ENCODE measurements at places on chromosomes 2 and 18.

DNA sequence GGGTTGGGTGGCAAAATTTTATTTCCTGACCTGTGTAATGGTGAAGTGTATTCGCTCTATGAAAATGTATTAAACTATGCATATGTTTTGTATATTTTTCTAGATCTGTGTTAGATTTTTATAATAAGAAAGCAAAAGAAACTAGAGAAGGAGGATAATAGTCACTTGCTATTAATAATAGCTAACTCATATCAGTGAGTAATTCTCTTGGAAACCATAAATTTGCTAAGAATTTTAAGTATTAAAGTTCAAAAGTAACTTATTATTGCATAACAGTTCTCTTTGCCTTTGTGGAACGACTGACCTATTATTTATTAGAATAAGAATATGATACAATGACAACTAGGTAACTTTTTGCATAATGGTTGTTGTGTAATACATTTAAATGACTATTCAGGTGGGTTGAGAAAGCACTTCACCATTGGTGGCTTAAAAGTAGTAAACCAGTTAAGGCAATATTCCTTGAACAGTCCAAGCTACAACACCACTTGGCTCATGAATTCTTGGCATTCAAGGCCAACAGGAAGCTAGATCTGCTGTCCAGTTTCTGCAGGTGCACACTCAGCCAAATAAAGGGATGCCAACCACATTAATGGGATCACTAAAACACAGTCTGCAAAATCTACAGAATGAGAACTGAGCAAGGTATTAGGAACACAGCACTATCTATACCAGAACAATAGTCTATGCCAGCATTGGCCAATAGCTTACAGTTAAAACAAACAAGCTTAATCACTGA, 921.3 kb downstream of the CPS1 start:
- no peak for DNase-seq

DNA sequence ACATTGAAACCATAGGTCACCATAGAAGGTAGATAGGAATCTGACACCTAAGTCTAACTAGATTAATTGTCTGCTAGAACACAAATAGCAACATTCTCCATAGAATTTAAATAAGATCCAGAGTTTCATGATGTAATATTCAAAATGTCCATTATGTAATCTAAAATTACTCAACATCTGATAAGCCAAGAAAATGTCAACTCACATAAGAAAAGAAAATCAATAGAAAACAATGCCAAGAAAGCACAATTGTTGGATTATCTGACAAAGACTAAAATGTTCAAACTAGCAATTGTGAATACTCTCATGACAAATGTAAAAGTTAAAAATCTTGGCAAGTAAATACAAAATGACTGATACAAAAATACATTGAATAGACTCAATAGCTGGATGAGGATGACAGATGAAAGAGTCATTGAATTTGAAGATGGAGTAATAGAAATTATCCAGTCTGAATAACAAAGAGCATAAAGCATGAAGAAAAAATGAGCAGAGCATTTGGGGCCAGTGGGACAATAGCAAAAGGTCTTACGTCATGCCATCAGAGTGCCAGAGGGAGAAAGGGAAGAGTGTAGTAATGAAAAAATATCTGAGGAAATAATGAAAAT, 358.6 kb downstream of the METTL4 start:
- DNase-seq = no peak

DNA sequence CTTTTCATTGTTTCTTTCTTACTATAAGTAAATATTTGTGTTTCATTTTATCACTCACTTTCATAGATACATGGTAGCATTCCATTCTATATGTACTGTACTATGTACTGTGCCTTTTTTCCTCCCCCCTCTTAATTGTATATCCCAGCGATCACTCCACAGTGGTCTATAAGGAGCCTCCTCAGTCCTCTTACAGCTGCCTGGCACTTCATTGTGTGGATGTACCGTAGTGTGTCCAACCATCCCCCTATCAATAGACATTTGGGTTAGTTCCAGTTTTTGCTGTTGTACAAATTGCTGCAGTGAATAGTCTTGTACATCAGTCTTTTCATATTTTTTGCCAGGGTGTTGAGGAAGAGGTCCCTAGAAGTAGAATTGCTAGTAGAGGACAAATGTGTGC, 21.4 kb upstream of the DRC1 start:
- DNase-seq = no peak

- peak; percentile 18 for DNase-seq
Observed at GRCh38 chr2:33289961-33290360, 186.5 kb upstream of the RASGRP3 start.

DNA sequence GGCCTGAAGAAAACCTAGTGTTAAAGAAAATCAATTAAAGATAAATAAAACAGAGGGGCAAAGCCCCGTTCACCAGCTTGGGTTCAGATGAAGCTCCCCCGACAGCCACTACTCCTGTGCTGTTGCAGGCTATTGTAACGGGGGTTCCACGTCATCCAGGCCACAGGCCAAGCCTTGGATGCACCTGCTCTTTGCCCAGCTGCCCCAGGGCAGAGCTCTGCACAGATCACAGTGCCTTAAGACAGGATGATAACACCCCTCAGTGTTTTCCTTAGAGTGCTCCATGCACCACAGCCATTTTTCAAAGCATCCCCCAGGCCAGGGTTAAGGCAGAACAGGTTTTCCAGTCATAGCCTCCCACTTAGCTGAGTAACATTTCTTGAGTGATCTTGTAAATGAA, 32.0 kb downstream of the FASTKD2 start:
- DNase-seq = no peak

DNA sequence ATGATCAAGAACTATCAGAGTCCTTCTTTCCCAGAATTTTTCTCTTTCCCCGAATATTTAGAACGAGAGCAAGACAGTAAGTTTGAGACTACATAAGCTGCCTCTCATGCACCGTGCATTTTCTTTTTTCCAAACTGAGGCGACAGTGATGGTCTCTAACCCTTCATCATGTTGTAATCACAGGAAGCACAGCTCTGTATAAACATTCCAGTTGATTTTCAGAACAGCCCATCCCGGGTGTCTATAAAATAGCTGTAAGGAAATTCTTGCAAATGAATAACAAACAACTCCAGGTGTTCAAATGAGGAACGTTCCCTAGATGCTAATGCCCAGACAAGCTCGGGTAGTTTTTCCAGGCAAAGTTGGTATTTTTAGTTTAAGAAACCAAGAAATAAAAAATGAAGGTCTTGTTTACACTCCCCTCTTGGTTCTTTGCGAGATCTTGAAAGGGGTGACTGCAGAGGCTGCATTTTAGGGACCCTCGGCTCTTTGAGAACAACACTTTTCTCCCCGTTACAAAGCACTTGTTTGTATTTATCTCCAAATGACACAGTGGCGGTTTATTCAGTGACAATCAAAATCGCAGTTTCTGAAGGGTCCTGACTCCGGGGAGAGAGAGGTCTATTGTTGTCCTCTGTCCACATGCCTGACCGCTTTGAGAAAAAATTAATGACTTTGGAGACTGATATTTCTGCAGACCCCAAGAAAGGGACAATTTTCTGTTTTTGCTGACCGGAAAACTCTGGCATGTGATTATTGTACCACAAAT, 101.1 kb upstream of the NCK2 start:
- no peak for DNase-seq

DNA sequence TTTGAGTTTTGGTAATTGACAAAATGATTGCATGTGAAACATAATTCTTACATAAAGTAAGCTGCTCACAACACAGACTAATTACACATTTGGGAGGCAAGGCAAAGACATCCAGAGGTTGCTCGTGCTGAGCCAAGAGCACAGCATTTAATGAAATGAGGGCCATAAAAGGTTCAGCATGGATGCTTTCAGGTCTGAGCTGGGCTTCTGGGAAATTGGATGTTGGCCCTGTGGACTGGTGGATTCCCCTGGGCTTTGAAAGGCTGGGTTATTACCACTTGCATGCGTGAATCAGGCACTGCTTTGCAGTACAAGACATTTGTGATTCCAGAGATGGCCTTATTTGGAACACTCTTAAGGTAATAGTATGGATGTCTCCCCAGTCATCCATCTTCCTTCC, 533.5 kb upstream of the NRP2 start:
- DNase-seq = no peak

DNA sequence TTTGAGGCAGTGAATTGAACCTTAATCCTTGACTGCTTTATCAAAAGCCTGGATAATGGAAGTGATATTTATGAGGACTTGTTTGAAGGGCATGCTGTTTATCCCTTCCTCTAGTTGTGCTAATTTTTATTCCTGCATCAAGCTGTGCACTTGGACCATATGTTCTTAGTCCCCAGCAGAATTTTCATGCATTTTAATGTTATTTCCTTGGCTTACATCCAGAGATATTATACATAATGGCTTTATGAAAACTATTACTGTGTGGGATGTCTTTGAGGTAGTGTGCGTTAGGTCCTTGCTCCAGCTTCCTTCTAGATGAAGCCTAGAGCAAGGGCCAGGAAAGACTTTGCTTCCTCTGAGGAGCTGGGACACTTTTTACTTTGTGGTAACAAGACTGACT, 378.4 kb downstream of the LPIN1 start:
- DNase-seq = no peak

- no peak for DNase-seq
Observed at GRCh38 chr2:178208336-178208735, 14.0 kb downstream of the OSBPL6 start.

GRCh38 chr2:175002547-175003274, 2.5 kb downstream of the CHN1 start:
- DNase-seq = no peak

DNA sequence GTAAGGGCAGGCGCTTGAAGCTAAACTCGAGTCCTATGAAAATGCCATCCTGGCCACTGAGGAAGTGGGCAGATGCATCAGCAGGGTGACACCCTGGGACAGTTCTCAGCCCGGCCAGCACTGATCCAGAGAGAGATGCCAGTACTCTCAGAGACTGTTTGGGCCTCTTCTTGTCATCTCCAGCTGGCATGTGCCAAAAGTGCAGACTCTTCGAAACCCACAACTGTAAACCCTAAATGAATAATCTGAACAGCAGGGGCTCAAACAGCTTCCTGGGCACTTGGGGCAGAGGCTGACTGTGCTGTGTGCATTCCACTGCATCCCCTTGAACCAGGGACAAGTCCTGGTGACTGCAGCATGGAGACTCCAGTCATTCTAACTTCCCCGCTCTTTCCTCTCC, 204.2 kb upstream of the SMAD2 start:
- DNase-seq = no peak

DNA sequence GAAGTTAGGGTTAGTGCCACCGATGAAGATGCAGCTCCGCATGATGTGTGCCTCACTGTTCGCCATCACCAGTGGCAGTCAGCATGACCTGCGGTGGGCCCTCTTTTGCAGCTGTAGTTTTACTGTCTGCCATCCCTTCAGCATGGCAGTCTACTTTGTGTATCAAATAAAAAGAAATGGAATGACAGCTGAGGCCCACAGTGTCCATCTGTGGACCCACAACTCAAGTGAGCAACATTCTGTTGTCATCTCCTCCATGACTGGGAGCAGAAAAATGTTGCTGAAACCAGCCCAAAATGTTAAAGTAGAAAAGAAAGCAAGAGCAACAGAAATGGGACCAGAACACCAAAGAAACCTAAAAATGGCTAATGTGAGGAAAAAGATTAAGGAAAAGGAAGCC, 128.7 kb downstream of the MEP1B start:
- DNase-seq = no peak

- DNase-seq = no peak
Observed at GRCh38 chr2:157176602-157177001, 80.9 kb upstream of the GALNT5 start.

GRCh38 chr2:216335252-216335651, 37.0 kb downstream of the MARCHF4 start:
- peak; percentile 21 for DNase-seq

GRCh38 chr2:144003460-144004075, 516.4 kb downstream of the ZEB2 start:
- no peak for DNase-seq

- no peak for DNase-seq
Observed at GRCh38 chr2:222891890-222892289, 31.1 kb downstream of the ACSL3 start.

GRCh38 chr2:105936954-105937353, 192.2 kb downstream of the NCK2 start:
- no peak for DNase-seq

DNA sequence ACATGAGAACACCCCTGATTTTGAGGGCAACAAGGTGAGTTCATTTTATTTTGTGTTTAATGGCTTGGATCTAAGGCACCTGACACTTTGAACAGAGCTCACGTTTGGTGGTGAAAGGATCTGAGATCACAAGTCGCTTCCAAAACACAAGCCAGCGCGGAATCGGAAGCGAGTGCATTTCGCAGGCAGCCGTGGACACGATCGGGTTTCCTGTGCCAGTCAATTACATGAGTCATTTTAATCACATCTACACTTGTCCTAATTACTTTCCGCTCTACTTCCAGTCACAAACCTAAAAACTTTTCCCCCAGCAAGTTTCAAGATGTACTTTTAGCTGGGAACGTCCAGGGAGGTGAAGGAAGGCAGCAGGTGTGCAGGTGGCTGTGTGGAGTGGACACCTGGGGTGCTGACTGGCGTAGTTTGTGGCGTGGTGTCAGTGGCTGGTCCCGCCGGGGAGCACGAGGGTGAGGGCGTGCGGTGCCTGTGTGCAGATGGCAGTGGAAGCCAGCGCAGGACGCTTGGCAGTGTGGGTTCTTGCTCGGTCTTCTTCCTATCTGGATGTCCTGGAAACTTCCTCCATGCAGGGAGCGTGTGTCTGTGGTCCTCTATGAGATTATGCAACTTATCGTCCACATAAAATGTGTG, 75.6 kb downstream of the DCDC2C start:
- DNase-seq = no peak

- DNase-seq = no peak
Observed at GRCh38 chr2:68900496-68901198, 29.4 kb upstream of the BMP10 start.

DNA sequence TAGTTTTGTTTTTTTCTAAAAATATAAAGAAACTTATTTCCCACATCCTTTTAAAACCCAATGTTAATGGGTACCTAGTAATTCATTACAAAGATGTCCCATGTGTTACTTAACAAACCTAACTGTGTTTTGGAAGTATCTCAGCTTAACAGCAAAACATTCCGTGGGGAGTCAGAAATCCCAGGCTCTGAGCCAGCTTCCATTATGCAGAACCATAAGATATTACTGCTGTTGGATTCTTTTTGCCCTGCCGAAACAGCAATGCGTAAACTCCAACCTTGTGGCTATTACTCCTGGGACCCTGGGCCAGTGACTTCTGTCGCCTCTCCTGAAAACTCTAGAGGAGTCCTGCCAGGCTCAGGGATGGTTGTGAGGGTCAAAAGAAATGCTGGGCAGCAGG, 174.1 kb downstream of the UXS1 start:
- peak; percentile 48 for DNase-seq

DNA sequence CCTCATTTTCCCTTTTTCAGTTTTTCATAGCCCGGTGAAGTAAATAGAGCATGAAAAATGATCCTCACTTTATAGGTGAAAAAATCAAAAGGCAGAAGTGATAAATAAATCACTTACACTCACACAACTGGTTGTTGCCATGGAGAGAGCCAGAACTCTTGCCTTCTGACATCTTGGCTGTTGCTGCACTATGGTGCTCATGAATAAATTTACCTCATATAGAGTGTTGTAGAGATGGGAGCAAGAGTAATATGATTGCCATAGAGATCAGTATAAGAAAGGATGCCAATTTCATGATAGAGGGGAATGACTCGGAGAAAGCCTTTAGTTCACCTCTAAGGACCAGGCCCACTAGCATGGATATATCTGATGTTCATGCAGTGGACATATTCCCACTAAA, 82.5 kb upstream of the TMEM178A start:
- no peak for DNase-seq

GRCh38 chr2:118992740-118993391, 50.9 kb downstream of the MARCO start:
- no peak for DNase-seq

- no peak for DNase-seq
Observed at GRCh38 chr18:78939734-78940494, 39.7 kb upstream of the SALL3 start.

GRCh38 chr2:241551998-241552737, 6.4 kb upstream of the BOK start:
- DNase-seq = no peak
